GM13976 (cell line): ENCODE measurements at places on chromosomes 2 and 18.

DNA sequence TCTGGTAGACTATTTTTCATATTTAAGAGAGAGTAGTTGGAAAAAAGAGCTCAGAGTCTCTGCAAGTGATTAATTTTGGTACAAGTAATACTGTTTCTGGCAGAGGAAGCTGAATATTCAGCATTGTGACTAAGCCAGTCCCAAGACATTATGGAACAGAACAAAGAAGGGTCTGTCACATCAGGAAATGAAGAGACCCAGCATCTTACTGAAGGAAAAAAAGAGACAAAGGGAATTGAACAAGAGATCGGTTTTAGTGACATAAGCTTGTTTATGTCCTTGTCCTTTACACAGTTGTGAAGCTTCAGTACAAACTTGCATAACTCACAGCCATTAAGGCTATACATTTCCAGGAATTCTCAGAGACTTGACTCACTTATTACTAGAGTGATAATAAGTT is 568.5 kb upstream of the SLC8A1 start:
- no peak for DNase-seq

GRCh38 chr2:191559569-191559968 is 118.4 kb upstream of the NABP1 start:
- no peak for DNase-seq

GRCh38 chr2:45269149-45269793 is 260.0 kb upstream of the SIX2 start:
- no peak for DNase-seq

- no peak for DNase-seq
Measured at GRCh38 chr2:22215517-22215916, 1091.7 kb downstream of the TDRD15 start.

DNA sequence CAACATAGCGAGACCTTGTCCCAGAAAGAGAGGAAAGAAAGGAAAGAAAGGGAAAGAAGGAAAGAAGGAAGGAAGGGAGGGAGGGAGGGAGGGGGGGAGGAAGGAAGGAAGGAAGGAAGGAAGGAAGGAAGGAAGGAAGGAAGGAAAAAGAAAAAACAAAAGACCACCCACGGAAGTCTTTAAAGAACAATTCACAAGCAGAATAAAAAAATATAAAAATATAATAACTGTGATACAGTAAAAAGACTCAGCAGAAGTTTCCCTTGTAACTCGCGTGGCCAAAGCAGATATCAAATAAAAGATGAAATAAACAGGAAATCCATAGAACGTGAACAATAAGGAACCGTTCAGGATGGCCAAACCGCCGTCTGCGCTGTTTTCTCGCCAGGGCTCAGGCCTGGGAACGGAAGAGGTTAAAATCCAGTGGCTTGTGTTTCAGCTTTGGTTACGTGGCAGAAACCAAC is 1.2 kb upstream of the SLC1A4 start:
- DNase-seq: no peak

DNA sequence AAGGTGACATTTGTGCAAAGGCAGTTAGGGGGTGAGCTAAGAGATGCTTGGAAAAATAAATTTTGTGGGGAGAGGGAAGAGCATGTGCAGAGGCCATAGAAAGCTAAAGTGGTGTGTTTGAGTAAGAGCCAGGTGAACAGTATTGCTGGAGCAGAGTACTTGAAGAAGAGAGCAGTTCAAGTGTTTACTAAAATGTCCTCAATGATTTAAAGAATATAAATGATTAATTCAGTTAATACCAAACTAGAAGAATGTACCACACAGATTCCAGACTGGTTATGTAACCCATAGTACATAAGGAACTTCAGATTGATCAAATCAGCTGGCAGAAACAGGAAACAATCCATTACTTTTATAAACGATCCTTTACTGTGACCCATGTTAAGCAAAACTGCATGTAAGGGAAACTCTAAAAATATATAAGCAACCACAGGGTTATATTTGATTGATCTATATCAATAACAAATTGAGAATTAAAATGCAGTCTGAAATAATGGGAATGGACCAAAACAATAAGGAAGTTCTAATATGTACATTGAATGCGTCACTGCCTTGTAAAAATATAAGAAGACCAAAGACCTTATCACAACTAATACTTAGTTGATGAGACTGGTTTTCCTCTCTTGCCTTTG is 76.9 kb downstream of the LDAH start:
- no peak for DNase-seq

DNA sequence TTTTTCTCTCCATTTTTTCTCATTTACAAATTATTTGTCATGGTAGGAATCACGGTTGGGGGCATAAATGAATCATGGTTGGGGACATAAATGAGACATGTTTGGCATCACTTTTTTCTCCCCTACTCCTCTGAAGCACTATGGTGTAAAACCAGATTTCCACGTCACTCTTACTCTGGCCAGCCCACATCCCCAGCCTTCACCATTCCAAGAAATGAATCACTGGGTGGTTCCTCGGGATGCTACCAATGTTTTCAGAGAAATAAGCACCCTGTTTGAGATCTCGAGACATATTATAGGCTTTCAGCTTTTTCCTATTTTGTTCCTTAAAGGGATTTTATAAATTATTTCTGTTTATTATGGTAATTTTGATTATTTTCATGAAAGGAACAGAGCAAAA is 155.0 kb upstream of the SLC8A1 start:
- no peak for DNase-seq

- DNase-seq: no peak
Measured at GRCh38 chr2:196681510-196681909, 42.0 kb downstream of the CCDC150 start.

- DNase-seq: no peak
Measured at GRCh38 chr2:181308766-181309515, 148.2 kb upstream of the ITGA4 start.

DNA sequence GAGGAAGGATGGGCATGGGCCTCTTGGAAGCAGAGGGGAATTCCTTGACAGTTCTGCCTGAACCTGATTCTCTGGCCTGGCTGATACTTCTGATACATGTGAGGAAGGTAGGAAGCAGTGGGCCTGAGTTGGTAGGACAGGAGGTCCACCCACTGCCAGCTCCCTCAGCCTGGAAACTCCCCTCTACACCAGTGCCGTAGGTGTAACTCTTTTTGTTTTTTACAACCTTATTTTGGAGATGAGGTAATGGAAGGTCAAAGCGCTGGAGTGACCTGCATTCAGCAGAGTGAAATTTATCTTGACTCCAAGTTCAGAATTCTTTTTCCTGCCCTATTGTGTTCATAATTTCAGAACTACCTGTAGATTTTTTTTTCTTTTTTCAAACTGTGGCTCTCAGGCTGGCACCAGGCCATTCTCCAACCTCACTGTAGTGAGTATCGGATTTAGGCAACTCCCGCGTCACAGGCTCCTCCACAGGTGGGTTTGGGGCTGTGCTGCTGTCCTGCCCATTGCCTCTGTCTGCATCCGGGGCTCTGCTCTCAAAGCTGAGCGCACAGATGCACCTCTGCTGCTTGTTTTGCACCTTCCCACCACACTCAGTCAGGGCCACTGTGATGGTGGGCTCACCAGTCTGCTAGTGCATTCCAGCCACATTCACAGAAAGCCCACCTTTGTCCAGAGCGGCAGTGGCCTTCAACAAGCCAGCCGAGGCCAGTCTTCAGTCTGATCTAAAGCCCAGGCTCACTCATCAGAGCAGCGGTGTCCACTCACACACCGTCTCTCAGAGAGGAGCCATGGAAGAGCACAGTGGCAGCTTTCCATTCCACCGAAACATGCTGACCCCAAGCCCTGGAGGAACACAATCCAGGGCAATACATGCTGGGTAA is 87.2 kb downstream of the UXS1 start:
- peak; percentile 68 for DNase-seq

DNA sequence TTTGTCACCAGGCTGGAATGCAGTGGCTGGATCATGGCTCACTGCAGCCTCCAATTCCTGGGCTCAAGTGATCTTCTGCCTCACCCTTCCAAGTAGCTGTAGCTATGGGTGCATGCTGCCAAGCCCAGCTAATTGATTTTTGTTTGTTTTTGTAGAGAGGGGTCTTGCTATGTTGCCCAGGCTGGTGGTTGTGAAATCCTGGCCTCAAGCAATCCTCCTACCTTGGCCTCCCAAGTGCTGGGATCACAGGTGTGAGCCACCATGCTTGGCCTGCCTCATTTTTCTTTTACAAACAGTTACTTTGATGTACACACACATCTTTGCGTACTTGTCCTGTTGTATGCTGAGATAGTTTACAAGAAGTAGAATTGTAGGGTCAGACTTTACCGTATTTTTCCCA is 13.1 kb upstream of the ANKRD12 start:
- DNase-seq: no peak

DNA sequence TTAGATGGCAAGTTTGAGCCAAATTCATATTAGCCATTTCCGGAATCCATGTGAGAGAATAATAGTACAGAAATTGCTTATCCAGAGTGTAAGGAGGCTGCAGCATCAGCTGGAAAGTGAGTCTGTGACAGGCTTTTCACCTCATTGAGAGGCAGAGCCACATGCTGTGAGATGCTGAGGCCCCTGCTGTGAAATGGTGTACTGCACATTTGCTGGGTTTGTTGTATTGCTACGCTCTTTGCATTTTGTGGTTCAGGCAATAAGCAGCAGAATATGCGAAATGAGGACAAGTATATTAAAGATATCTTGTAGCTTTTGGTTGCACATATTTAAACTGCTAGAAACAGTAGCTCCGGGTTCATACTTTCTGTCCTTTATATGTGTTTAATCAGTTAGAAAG is 37.0 kb downstream of the NABP1 start:
- DNase-seq: no peak

GRCh38 chr2:158969715-158970240 is 1.3 kb downstream of the TANC1 start:
- DNase-seq: no peak

- no peak for DNase-seq
Measured at GRCh38 chr2:237833546-237833945, 25.9 kb upstream of the RAMP1 start.

DNA sequence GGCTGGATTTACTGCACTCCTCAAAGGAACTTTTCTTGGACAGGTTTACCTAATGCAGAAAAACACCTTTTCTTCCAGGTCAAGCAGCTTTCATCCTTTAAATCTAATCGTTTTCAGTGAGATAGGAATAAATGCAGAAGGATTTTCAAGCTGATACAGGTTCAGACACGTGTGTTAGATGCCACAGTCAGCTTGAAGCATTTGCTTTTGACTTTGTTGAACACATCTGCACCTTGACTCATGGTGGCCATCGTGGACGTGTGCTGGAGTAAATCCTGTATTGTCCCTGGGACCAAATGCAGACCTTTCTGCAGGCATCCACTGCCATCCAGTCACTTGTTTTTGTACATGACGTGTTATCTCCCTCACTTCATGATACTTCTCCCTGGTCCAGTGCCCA is 61.9 kb downstream of the KLHL29 start:
- DNase-seq: no peak

- DNase-seq: no peak
Measured at GRCh38 chr2:174059178-174059883, 94.2 kb upstream of the SP3 start.

GRCh38 chr18:70355620-70356385 is 67.0 kb downstream of the SOCS6 start:
- no peak for DNase-seq

GRCh38 chr18:80191907-80192652 is 55.2 kb downstream of the PARD6G start:
- DNase-seq: peak; percentile 32

- no peak for DNase-seq
Measured at GRCh38 chr2:12803607-12804006, 86.9 kb downstream of the TRIB2 start.

- DNase-seq: peak; percentile 82
Measured at GRCh38 chr2:74250189-74250631, 51.8 kb downstream of the MTHFD2 start.

GRCh38 chr2:216516730-216517350 is 18.2 kb downstream of the RPL37A start:
- peak; percentile 48 for DNase-seq

DNA sequence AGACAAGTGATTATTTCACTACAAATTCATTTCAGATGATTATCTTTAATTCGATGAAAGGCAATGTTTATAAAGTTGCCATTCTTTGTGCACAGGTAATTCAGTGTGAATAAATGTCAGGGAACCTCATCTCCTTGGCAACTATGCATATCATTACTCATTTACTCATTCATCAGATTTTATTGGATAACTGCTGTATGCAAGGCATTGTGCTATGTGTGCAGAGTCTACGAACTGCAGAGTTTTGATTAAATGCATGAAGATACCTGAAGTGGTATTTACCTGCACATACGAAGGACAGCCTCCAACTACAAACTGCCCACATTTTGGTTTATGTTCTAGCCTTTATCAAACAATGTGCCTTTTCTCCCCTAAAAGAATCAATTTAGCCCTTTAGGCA is 3.5 kb downstream of the RND3 start:
- no peak for DNase-seq

DNA sequence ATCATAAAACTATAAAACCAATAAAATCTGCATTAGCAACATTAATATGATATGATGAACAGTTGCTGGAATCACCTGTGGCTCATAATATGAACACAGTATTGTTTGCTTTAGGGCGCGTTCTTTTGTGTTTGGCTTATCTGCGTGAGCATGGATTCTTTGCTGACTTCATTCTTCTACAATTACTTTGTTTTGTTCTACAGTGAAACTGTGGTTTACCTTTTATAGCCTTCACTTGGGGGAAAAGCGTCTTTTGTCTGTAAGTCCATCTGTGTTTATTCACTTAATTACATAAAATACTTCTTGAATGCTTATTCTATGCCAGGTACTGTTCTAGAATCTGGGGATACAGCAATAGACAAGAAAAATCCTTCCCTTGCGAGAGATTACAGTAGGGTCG is 74.0 kb upstream of the SEC11C start:
- no peak for DNase-seq

DNA sequence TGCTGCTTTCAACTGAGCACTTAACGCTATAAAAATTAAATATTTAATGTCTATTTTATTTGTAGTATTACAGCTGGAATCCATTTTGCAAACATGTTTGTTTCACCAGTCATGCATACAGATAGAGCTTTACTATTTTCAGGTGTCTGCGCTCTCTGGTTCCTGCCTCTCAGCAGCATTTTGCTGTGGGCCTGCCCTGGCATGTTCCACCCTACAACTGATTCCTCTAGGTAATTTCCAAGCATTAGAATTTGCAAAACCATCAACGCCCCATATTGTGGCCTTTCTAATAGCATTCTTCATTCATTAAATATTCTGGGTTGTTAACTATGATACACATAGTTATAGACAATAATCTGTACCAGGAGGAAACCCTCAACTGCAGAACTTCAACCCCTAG is 266.4 kb upstream of the DLGAP1 start:
- no peak for DNase-seq
